Neural progenitor cell (in vitro differentiated cells): ENCODE measurements at places on chromosomes 16 and 17. TPM values are rescaled to one million over a fixed set of nuclear protein-coding genes. Genes with fewer than 3 reads are reported as not detected.

Gene DLX4
- 0.53 TPM in 1 of 2 replicates, not detected in the other for total RNA-seq

Gene MYH11
- 0.07 and 0.25 TPM in 2 replicates for total RNA-seq

Gene GAST
- total RNA-seq: not detected in 2 replicates

Gene HSPB9
- total RNA-seq: 0.12 and 0.65 TPM in 2 replicates

Gene MGAT5B
- total RNA-seq: 1.8 and 6.0 TPM in 2 replicates

Gene GABARAP
- total RNA-seq: 225 and 276 TPM in 2 replicates

Gene KCNH6
- 0.03 TPM in 1 of 2 replicates, not detected in the other for total RNA-seq

Gene DNASE1L2
- 0.21 and 1.6 TPM in 2 replicates for total RNA-seq

Gene SHISA6
- total RNA-seq: 3.3 and 4.3 TPM in 2 replicates

Gene HID1
- 3.5 and 5.0 TPM in 2 replicates for total RNA-seq

Gene ITGAL
- not detected in 2 replicates for total RNA-seq

Gene USP43
- total RNA-seq: 0.06 TPM in 1 of 2 replicates, not detected in the other

Gene SNX20
- not detected in 2 replicates for total RNA-seq

Gene SPIRE2
- 6.5 and 9.0 TPM in 2 replicates for total RNA-seq

Gene CSF3
- not detected in 2 replicates for total RNA-seq

Gene HIGD1B
- not detected in 2 replicates for total RNA-seq

Gene CFAP97D1
- total RNA-seq: not detected in 2 replicates

Gene LRRC46
- 0.06 and 0.12 TPM in 2 replicates for total RNA-seq

Gene ASIC2
- 0.87 and 2.3 TPM in 2 replicates for total RNA-seq

Gene APOBR
- 0.15 TPM in 1 of 2 replicates, not detected in the other for total RNA-seq

Gene GSG1L
- not detected in 2 replicates for total RNA-seq

Gene CA7
- not detected in 2 replicates for total RNA-seq

Gene PRR15L
- not detected in 2 replicates for total RNA-seq

Gene SULT1A2
- 0.12 TPM in 1 of 2 replicates, not detected in the other for total RNA-seq

Gene KRT36
- total RNA-seq: not detected in 2 replicates

Gene TMC8
- 0.09 TPM in 1 of 2 replicates, not detected in the other for total RNA-seq

Gene HASPIN
- total RNA-seq: 14.8 and 21.2 TPM in 2 replicates

Gene SLC7A5
- 2.8 and 8.8 TPM in 2 replicates for total RNA-seq

Gene IRX3
- 4.6 and 9.1 TPM in 2 replicates for total RNA-seq

Gene FKBP10
- total RNA-seq: 108 and 231 TPM in 2 replicates

Gene RGS9
- 3.6 and 7.9 TPM in 2 replicates for total RNA-seq

Gene ACSM2A
- not detected in 2 replicates for total RNA-seq

Gene CACNG3
- total RNA-seq: not detected in 2 replicates

Gene KRTAP2-3
- not detected in 2 replicates for total RNA-seq

Gene NACA2
- not detected in 2 replicates for total RNA-seq

Gene COQ9
- 20.2 and 20.3 TPM in 2 replicates for total RNA-seq

Gene MPV17L
- total RNA-seq: 0.30 and 0.87 TPM in 2 replicates

Gene MYO15A
- 1.2 and 5.4 TPM in 2 replicates for total RNA-seq

Gene NGFR
- total RNA-seq: 6.6 and 18.4 TPM in 2 replicates

Gene C17orf100
- 3.8 and 3.9 TPM in 2 replicates for total RNA-seq

Gene HOXB1
- not detected in 2 replicates for total RNA-seq

Gene LDHD
- total RNA-seq: 0.60 and 3.8 TPM in 2 replicates

Gene RECQL5
- total RNA-seq: 22.7 and 27.3 TPM in 2 replicates

Gene TPSD1
- not detected in 2 replicates for total RNA-seq

Gene CKLF
- 33.3 and 38.6 TPM in 2 replicates for total RNA-seq

Gene PDXDC1
- total RNA-seq: 68.8 and 69.1 TPM in 2 replicates

Gene BCO1
- 3.5 and 4.2 TPM in 2 replicates for total RNA-seq

Gene FOXL1
- total RNA-seq: 0.07 and 0.31 TPM in 2 replicates
